Cardiac fibroblast (primary cell): ENCODE measurements at places on chromosomes 3 and 15.

DNA sequence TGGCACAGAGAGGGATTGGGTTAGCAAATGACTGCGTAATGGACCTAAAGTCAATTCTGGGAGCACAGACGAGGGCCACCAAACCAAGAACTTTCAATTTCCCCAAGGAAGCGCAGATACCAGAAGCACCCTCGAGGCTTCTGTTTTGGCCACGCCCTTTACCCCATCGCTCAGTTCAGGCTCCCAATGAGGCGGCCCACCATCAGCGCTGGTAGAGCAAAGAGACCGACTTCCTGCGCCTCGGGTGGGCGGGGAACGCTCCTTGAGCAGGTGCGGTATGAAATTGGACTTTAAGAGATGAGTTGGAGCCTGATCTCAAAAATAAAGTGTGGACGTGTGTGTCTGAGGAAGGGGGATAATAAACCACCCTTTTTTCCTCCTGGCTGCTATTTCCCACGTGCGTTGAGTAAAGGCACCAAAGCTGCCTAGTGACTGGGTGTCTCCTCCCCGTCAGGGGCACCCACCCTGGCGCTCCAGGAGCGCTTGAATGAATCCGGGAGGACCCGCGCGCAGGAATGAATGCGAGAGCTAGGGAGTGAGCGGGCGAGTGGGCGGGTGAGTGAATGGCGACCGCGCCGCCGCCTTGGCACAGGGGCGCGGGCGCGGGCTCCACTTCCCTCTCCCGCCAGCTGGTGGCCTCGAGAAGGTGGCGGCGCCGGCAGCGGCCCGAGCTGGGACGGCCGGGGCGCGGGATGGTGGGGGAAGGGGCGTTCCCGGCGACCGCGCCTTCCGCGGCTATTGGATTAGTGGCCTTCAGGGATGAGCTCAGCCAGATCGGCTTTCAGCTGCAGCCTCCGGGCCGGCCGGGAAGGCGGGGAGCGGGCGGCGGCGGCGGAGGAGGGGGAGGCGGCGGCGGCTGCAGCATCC lies at the start of gene SPSB4:
SPSB4 (plus strand) TSS at position 772 of the 867 bp plus-strand sequence. CDS start 14,758 bp downstream, outside the sequence.
- DNase-seq = peak; percentile 27

DNA sequence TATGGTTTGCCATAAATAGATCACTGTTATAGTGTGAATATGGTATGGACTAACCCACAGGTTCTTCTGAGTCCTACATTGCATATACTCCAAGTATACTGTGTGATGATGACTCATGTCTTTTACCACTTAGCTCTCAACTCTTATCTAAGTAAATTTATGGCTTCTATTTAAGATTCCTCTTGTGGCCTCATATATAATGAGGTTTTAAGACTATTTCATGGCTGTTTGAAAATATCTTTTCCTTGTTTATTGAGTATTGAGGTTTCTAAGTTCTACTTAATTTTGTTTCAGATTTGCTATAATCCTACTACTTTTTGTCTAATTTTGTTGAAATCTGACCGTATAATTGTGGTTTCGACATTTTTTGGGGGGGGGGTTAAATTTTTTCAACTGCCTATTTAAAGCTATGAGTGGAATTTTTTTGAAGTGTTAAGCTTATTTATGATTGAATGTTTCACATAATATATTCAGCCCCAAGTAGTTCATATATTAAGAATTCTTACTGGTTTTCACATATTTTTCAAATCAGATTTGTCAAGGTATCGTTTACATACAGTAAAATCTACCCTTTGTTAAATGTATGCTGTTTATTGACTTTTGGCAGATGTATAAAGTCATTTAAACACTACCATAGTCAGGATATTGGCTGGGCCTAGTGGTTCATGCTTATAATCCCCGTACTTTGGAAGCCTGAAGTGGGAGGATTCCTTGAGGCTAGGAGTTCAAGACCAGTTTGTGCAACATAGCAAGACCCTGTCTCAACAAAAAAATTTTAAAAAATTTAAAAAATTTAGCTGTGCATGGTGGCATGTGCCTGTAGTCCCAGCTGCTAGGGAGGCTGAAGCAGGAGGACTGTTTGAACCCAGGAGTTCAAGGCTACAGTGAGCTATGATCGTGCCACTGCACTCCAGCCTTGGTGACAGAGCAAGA lies 11.7 kb downstream of the SLC25A36 start:
- peak; percentile 50 for DNase-seq

- no peak for DNase-seq
These were observed 251.4 kb upstream of the TGFBR2 start for GRCh38 chr3:30354972-30355371.

- DNase-seq = peak; percentile 93
These were observed 247.8 kb upstream of the ALCAM start for GRCh38 chr3:105118905-105119304.

GRCh38 chr3:160395297-160395696 lies 3.7 kb downstream of the IFT80 start:
- peak; percentile 70 for DNase-seq
